Vagina (tissue), 2 donors: ENCODE measurements at places on chromosomes 13 and 19.

- DNase-seq: no peak
These were observed 992 bp upstream of the ADGRE1 start for GRCh38 chr19:6886277-6886897.

DNA sequence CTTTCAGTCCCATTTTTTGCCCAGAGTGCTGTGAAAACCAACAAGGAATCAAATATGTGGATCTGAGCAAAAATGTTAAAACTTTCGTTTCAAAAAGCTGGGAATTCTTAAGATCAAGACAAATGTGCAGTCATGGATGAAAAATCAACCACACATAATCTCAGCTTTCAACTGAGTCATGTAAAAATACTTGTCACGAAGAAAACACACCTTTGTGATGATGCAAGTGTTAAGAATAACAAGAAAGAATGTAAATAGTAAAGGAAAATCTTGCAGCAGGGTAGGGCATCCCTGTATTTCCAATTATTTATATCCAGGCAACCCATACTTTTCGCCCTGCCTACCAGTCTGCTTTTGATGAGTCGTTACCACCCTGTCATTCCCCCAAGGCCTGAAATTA lies 27.4 kb upstream of the DCLK1 start:
- DNase-seq: no peak

GRCh38 chr19:11236324-11237301 lies 2.8 kb upstream of the ANGPTL8 start:
- DNase-seq: no peak

GRCh38 chr19:8208119-8208921 lies 850 bp upstream of the CERS4 start:
- no peak for DNase-seq

GRCh38 chr13:23609414-23609760 lies 39.2 kb downstream of the TNFRSF19 start:
- no peak for DNase-seq

- DNase-seq: no peak
These were observed 1690.0 kb downstream of the PCDH9 start for GRCh38 chr13:65540175-65540574.

DNA sequence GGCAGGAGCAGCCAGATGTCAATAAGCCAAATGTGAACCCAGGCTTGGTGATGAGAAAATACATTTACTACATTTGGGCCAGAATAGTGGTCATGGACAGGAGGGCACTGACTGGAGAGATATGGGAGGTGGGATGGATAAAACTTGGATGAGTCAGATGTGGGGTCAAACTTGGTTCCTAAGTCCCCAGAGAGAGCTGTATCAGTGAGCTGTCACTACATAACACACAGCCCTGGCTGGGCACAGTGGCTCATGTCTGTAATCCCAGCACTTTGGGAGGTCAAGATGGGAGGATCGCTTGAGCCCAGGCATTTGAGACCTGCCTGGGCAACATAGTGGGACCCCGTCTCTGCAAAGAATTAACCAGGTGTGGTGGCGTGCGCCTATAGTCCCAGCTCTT lies 51.6 kb upstream of the EHD2 start:
- no peak for DNase-seq

DNA sequence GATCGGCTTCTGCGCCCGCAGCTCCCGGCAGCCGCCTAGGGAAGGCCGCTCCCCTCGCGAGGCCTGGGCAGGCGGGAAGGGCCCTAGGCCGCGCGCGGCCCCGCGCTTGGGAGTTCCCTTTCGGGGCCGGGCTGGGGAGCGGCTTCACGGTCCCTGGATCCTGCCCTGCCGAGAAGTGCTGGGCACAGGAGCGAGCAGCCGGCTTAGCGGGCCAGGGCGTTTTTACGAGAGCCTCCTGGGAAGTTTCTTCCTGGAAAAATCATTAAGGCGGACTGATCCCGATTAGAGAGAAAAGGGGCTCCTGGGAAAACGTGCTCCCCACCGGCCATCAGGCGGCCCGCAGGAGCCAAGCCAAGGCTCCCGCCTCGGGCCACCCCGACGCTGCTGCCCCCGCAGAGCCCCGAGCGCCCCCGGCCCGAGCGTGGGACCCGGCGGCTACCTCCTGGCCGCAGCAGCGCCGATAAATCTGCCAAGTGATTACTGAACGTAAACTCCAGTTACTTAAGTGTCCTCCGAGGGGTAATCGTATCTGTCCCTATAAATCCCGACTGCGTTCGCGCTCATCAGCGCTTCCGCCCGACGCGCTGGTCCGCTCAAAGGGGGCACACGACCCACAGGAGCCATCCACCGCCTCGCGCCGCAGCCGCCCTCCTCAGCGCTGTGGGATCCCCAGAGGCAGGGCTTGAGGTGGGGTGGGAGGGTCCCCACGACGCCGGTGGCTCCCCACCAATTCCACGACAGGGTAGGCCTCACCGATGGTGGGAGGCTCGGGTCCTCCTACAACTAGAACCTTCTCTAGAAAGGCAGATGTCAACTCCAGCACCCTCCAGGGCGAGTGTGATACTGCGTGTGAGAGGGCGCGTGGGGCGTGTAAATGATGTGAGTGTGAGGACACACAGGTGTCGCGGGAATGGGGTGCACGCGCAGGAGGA lies 2.8 kb downstream of the ZIC5 start:
- DNase-seq: no peak
